Skin of body (tissue), 3 donors: ENCODE measurements at places on chromosomes 2 and 18. TPM values are rescaled to one million over a fixed set of nuclear protein-coding genes. Genes with fewer than 3 reads are reported as not detected.

DSC3 gene
- 226 TPM for total RNA-seq

CRYGA gene
- not detected for total RNA-seq

FEV gene
- not detected for total RNA-seq

CHRNA1 gene
- total RNA-seq, result 4.2 TPM

C2orf15 gene
- 1.4 TPM for total RNA-seq

CROCC2 gene
- 0.30 TPM for total RNA-seq

CCDC148 gene
- 1.2 TPM for total RNA-seq
